ENCODE measurements at places on chromosomes 3 and 15.
A peak's percentile ranks its signal among the peaks of the same experiment; 100 is the strongest.

- DNase-seq = peak; percentile 56
Measured at GRCh38 chr15:91099995-91100813, at the start of gene SV2B. Gene SV2B, plus strand, starts transcription at chr15:91100257. Its CDS starts 126,007 bp downstream, at chr15:91226264.

- no peak for DNase-seq
Measured at GRCh38 chr3:179174316-179174715, 26.2 kb downstream of the PIK3CA start.

DNA sequence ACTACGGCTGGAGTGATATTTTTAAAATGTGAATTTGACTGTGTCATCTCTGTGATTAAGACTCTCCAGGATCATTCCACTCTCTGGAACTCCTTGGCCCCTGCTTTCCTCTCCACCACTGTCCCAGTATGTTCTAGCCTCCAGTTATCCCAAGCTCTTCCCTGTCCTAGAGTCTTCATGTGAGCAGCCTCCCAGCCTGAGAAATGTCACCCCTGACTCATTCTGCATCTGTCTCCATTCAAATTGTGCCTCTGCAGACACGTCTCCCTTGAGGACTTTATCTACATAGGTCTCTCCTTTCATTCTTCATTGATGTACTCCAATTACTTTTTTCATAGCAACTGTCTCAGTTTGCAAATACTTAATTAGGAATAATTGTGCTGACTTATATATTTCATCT, 317.7 kb upstream of the ADAMTS9 start:
- no peak for DNase-seq

- no peak for DNase-seq
Measured at GRCh38 chr15:79640206-79640605, 208.1 kb downstream of the MINAR1 start.

DNA sequence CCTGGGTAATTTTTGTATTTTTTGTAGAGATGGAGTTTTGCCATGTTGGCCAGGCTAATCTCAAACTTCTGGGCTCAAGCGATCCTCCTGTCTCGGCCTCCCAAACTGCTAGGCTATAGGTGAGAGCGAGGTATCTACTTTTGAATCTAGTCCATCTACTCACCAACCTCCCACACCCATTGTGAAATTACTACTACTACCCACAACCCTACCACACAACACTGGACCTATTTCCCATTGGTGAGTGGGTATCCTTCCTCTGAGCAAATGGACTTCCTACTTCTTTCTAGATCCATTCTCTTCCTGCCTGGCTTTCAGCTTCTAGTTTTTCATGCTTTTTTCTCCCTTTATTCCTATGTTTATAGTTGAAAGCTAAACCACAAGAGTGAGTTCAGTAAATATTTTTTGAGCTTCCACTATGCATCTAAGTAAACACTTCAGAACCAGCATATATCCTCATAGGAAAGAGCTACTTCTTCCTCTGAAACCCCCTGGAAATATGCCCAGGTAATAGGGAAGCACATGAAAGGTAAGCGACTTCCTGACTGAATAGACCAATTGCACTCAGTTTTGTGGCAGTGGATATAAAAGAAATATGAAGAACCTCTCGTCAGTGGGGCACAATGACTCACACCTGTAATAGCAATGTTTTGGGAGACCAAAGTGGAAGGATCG, 39.1 kb downstream of the MYO1E start:
- no peak for DNase-seq

- no peak for DNase-seq
Measured at GRCh38 chr3:38205472-38205805, 40.1 kb downstream of the OXSR1 start.

DNA sequence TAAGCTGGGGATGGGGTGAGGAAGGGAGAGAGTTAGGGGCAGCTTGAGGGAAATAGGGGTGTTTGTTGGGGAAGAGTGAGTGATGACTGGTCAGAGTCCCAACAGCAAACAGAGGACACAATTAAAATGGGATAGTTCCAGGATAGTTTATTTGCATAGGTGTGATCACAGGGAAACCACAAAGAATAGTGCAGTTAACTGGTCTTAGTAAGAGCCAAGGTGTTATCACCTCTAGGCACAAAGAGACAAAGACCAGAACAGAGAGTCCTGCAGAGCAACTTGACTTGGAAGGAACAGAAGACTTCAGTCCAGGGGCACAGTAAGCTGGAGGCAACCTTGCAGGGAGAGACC, 42.1 kb upstream of the DLG1 start:
- no peak for DNase-seq

DNA sequence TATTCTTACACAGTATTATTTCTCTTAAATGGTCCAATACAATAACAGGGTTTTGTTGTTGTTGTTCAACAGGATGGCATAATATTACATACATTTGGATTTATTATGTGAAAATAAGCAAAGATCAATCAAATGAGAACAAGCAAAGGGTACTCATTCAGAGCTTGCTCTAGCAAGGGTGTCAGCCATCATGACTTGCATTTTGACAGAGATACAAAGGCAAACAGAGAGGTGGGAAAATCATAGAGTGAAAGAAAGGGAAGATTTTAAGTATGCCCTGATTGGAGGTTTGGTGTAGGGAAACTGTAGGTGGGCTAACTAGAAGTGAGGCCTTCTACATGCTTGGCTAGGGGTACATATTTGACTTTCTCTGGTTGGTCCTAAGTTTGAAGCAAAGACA, 109.1 kb upstream of the BCHE start:
- DNase-seq = no peak

GRCh38 chr3:16533928-16534574, 20.6 kb upstream of the RFTN1 start:
- no peak for DNase-seq

DNA sequence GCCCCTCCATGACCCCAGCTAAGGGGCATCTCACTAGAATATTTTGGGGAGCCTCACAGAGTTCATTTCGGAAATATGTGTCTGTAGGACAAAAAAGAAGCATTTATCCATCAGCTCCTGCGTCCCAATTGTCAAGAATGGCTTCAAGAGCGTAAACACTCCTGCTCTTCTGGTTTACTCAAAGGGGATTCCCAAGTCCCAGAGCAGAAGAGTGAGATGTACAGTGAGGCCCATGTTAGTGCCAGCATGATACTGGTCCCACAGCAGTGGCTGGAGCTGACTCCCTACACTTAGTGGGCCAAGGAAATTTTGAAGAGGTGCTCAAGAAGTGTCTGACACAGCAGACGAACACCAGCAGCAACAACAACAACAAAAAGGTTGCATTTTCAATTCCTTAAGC, 34.9 kb upstream of the ARL8B start:
- DNase-seq = no peak

GRCh38 chr15:64284042-64284441, 71.9 kb downstream of the CSNK1G1 start:
- DNase-seq = no peak

GRCh38 chr3:50444213-50444612, 59.2 kb downstream of the CACNA2D2 start:
- DNase-seq = no peak

GRCh38 chr3:77373619-77374018, 333.7 kb downstream of the ROBO2 start:
- DNase-seq = no peak
